Cortex of kidney (tissue), 1 donor: ENCODE measurements at places on chromosomes 6 and 20.

- DNase-seq = no peak
These were observed 301.3 kb downstream of the TFAP2B start for GRCh38 chr6:51120016-51120415.

DNA sequence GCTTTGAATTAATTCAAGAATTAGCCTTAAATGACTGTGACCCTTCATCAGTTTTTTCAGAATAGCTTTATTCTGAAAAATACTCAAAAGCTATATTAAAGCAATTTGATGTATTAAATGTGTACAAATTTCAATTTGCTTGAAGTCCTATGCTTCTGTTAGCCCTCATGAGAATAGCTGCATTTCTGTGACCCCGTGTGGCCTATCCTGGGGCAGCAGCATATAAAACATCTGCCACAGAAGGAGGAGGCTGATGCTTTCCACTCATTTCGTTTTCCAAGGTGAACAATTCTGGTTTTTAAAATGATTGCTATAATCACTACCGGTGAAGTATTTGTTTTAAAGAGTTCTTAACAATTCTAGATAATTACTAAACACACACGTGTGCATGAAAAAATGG is 360.3 kb downstream of the BTBD9 start:
- DNase-seq = no peak

DNA sequence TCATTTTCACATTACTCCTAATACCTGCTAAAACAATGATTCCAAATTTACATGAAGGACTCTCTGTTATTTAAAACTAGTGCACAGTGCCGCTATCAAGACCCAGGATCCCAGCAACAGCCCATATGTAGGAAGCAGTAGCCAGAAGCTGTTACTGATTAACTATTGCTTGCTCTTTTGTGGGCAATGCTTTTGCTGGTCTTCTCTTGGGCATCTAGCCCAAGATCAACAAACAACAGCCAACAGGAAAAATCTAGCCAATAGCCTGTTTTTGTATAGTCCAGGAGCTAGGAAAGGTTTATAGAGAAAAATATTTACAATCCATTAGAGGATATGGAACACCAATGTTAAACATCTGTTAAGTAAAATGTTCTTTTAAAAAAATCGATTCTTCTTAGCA is 22.1 kb upstream of the TENT5A start:
- DNase-seq = no peak

- DNase-seq = no peak
These were observed 548.8 kb upstream of the EPHA7 start for GRCh38 chr6:93968126-93968525.

GRCh38 chr6:25042536-25042935 is 106.8 kb upstream of the RIPOR2 start:
- DNase-seq = no peak

DNA sequence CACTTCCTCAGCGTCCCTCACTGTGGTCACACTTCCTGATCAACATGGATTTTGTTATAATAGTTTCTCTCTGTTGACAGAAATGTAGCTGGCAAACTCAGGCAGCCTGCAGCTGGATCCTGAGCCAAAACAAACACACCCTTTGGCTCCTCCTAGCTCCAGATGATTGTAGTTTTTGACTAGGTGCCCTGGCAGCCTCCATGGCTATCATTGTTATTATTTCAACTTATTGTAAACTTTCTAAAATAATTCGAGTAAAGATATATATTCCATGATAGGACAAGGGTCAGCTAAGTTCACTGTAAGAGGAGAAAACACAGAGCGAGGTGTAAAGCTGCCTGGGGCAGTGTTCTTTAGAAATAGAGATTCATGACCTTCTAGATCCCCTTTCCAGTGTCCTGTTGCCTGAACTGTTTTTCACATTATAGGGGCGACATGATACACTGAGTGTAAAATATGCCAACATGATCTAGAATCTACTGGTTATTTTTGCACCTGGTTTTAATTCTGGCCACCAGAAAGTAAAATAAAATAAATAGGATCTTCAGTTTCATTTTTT is 98.2 kb upstream of the HDGFL1 start:
- no peak for DNase-seq

GRCh38 chr6:45432977-45433376 is 55.2 kb upstream of the SUPT3H start:
- no peak for DNase-seq

DNA sequence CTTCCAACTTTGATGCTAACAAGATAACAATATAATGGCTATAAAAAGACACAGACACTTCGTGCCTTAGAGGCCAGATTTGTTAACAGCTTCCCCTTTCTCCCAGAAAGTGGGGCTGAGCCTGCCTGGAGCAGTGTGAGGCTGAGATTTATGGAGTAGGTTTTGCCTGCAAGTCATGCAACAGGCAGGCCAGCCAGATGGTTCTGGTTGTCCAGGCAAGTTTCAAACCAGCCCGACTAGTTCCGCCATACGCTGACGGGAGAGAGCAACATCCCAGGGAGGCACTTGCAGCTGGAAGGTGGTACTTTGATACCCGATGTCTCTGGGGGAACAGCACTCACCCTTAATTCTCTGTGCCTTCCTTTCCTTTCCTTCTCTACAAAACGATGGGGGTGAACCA is 81.3 kb upstream of the NAA20 start:
- no peak for DNase-seq

GRCh38 chr20:63442100-63442493 is 30.4 kb downstream of the KCNQ2 start:
- DNase-seq = no peak

- no peak for DNase-seq
These were observed 1.9 kb downstream of the NOL7 start for GRCh38 chr6:13617066-13617465.

DNA sequence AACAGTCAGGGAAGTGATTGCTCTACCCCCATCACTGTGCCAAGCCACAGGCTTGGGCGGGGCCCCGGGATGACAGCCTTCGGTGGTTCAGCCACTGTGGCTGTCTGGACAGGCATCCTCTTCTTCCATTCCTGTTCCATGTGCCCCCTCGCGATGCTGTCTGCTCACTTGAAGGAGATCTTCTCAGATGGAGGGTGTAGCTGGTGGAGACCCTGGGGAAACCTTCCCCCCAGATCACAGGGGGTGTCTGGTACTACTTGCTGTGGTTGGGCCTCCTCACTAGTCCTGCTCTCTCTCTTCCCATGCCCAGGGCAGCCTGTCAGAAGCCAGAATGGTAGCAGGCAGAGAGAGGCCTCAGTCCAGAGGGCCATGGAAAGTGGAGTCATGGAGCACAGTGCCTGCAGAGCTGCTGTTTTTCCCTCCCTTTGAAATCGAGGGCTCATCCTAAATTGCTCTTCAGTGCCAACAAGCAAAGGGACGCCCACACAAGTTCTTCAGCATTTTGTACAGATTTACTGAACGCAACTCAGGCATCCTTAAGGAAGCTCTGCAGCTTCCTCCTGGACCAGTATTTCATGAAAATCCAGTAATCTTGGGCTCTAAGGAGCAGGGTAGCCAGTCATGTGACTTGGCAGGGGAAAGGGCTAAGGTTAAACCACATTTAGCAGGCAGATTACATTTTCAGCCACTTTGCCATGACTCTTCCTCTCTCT is 326.6 kb downstream of the ZFAND3 start:
- no peak for DNase-seq

DNA sequence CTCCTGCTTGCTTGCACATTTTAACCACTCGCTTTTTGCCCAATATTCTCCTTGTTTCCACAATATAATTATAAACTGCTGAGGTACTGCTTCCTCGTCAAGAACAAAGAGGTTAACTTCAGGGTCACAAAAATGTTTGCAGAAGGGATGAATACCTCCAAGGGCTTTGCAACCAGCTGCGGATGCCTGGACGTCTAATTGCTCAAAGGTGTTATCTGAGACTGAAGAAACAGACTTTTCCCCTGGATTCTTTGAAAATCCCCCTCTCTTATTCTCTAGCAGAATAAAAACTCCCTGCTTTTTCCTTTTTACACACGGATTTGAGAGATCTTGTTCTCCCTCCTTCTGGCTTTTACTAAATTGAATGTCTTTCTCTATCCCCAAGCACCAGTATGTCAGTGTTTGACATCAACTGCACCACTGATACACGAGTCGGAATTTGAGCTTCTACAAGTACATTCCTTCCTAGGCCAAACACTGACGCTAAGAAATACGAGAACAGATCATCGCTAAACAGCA is 336 bp upstream of the SMPDL3A start:
- no peak for DNase-seq

DNA sequence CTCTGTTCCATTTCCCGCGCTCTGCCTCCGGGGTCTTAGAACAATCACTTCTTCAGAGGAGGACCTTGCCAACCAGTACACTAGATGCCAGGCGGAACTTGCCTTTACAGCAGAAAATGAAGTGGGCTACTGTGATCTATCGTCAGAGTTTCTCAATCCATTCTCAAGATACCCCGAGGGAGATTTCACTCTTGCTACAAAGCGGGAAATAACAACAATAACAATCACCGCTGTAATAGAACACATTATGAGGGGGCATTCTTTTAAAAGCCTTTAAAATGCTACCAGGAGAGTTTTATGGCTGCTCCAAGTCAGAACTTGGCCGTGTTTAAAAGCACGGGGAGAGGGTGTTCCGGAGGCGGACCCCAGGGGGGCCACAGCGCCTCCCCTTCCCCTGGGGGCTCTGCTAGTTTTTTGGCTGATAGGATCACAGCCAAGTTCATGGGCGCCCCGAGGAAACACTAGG is 617.0 kb upstream of the AGPAT4 start:
- no peak for DNase-seq

DNA sequence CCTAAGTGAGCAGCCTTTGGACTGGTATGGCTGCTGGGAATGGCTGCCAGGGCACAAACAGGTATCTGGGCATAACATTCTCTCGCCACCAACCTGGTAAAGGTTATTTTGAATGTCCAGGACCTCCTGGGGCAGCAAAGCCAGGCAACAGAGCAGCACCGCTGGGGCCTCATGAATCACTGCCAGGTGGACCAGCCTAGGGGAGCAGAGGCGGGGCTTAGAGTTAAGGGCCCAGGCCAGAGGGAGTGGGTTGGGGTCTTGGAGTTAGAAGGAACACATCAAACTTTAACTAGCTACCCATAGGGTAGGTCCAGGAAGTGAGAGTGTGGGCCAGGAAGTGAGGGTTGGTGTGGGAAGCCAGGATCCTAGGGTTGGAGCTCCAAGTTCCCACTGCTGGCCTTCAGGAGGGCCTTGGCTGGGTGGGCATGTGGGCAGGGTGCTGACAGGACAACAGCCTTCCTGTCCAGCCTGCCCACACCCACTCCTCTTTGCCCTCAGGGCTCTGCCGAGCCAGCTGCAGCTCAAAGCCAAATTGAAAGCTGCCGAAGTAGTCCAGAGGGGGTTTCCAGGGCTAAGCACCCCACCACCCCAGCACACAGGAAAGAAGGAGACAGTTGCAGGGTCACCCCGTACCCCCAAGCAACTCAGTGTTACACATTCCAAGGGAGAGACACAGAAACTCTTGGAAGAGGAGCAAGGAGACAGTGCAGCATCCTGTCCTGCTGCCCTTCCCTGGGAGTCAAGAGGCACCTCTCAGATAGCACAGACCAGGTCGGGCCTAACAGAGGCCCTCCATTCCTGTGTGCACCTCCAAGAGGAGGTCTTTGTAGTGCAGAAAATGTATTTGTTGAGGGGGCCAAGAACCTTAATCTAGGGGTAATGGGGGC is 2.6 kb downstream of the NFKBIE start:
- no peak for DNase-seq

DNA sequence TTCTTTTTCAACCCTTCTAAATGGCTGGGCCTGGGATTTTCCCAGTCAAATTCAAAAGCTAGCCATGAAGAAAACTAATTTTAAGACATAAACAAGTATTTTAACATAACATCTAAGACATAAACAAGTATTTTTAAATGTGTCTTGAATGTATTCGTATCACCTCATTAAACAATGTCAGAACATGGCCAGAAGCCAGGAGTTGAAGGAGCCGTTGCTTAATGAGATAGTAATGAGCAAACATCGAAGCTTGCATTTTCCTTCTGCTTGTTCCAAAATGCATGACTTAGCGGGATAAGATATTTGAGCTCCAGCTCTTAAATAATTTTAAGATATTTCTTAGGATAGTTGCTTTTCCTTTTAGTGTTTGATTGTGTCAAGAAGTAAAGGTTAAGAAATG is 4.2 kb upstream of the RNF182 start:
- DNase-seq = no peak

DNA sequence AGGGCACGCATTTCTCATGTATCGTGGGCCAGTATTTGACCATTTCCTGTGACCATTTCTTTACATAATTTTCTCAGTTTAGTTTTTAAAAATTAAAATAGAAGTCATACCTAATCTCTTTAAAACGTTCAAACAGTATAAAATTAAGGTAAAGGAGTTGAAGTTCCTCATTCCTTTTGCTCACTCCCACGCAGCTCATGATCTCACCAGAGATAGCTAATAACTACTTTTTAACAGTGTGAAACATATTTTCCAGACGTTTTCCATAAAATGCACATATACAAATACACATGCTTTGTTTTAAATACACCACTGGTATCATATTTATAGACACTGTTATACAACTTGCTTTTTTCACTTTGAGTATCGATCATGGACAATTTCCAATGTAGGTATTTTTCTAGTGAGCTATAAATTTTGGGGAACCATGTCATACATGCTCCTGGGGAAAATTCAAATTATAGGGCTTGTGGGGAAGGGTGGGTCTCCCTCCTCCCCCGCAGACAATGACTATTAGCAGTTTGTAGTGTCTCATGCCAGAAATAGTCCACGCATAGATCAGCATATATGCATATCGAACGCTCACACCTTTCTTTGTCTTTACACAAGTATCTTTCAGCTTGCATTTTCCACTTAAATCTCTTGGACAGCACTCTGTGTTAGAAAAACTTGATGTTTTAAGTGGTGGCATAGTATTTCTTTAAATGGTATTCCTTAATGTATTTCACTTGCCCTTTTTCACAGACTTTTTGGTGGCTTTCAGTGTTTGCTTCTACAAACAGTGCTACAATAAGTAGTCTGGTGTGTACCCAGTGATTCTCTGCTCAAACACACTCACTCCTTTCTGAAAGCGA is 145.5 kb upstream of the ZNF217 start:
- DNase-seq = no peak

GRCh38 chr20:64090165-64090564 is 6.0 kb upstream of the LKAAEAR1 start:
- no peak for DNase-seq

GRCh38 chr6:125577124-125577662 is 172.2 kb upstream of the HEY2 start:
- DNase-seq = no peak

GRCh38 chr6:34509782-34510181 is 43.9 kb downstream of the PACSIN1 start:
- DNase-seq = no peak

DNA sequence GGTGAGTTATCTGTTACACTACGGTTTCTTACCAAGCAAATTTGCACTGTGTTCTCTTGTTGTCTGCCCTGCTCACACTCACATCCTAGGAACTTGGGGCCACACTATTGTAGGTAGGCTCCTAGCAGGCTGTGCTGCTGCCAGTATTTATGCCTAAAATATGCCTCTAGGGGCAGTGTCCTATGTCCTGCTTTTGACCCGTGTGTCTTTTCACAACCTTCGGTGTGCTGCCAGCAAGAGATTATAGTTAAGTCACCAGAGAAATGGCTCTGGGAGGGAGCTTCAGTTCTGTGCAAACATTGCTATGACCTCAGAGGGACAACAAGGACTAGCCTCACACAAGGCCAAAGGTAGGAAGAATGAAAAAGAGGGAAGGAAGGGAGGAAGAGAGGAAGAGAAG is 8.9 kb upstream of the TAAR5 start:
- DNase-seq = no peak

- DNase-seq = no peak
These were observed 35.7 kb downstream of the CDH26 start for GRCh38 chr20:59993736-59994430.

GRCh38 chr6:163814494-163815364 is 400.2 kb downstream of the QKI start:
- no peak for DNase-seq
